ENCODE measurements at places on chromosomes 11 and 22. TPM values are rescaled to one million over a fixed set of nuclear protein-coding genes. Genes with fewer than 3 reads are reported as not detected.

DNA sequence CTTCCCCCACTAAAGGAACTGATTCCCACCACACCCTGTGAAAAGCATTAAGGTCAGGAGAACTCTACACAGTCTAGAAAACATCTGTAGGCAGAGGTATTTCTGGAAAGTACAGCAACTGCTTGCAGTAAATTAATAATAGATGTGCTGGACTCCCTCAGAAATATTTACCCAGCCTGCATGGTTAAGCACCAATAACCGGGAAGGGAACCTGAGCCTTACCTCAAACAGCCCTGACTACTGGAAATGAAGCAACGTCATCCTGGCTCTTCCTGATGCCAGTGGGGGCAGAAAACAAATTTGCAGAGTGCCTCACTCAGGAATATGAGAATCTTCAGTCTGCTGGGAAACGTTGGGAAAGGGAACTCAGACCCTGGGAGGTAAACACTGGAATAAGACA lies 318.1 kb downstream of the TENM4 start:
- no peak for DNase-seq

DNA sequence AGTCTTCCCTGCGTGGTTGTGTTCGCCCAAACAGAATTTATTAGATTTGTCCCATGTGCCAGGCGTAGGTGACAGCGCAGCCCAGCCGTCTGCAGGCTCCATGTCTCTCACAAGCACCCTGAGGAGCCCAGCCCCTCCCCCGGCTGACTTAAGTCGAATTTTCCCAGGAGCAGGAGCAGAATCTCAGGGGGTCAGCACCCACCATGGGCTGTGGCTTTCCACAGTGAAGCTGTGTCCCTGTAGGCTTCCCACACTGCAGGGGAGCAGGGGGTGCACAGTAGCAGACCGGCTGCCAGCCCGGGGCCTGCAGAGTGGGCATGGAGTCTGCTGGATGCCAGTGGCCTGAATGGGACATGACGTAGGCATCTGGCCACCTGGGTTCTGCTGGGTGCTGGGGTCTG lies 16.0 kb downstream of the PARVG start:
- no peak for DNase-seq

DNA sequence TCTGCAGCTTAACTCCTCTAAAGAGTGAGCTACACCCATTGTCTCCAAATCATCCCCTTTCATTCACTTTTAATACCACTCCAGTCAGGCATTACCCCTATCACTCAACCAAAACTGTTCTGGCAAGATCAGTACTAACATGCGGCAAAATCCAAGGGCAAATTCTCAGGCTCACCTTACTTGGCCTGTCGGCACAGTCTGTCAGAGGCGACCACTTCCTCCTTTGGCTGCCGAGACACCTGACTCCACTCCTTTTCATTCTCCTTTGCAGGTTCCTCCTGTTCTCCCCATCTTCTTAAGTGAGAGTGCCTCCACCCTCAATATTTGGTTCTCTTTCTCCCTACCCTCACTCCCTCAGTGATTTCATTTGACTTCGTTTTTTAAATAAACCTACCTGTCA lies 4.2 kb downstream of the C11orf91 start:
- no peak for DNase-seq

Gene CCDC89
- 0.28 TPM for total RNA-seq

Gene NAALAD2
- 0.25 TPM for total RNA-seq

Gene MIOX
- not detected for total RNA-seq
